Caudate nucleus (tissue), 63 donors: ENCODE measurements at places on chromosomes 5 and 9.

DNA sequence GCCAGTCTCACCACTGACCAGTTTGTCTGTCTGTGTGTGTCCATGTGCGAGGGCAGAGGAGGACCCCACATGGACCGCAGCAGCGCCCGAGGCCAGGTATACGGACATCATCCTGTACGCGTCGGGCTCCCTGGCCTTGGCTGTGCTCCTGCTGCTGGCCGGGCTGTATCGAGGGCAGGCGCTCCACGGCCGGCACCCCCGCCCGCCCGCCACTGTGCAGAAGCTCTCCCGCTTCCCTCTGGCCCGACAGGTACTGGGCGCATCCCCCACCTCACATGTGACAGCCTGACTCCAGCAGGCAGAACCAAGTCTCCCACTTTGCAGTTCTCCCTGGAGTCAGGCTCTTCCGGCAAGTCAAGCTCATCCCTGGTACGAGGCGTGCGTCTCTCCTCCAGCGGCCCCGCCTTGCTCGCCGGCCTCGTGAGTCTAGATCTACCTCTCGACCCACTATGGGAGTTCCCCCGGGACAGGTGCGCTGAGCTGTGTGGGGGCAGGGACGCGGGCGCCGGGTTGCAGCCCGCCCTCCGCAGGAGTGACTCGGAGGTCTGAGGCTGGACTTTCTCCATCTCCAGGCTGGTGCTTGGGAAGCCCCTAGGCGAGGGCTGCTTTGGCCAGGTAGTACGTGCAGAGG is 6.5 kb downstream of the FGFR4 start:
- no peak for DNase-seq

- DNase-seq: no peak
These were observed 27.0 kb downstream of the AQP7 start for GRCh38 chr9:33375238-33375840.

DNA sequence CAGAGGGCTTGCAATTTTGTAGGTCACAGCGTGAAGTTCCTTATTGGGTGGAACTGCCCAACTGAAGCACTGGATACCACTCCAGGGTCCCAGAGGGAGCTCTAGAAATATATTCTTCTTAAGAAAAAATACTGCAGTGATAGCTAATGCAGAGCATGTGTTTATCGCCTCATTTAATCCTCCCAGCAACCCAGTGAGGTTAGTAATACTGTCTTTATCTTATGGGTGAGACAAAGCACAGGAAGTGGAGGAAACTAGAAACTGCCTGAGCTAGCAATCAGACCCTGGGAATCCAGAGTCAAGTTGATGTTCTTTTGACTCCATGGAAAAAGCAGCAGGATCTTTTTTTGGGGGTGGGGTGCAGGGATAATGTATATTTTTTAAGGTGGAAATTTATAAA is 153.3 kb downstream of the PJA2 start:
- DNase-seq: no peak

GRCh38 chr5:132257131-132258101 is at the start of gene PDLIM4:
PDLIM4 (plus strand) TSS chr5:132257696; CDS start chr5:132257735, 39 bp downstream.
- no peak for DNase-seq

DNA sequence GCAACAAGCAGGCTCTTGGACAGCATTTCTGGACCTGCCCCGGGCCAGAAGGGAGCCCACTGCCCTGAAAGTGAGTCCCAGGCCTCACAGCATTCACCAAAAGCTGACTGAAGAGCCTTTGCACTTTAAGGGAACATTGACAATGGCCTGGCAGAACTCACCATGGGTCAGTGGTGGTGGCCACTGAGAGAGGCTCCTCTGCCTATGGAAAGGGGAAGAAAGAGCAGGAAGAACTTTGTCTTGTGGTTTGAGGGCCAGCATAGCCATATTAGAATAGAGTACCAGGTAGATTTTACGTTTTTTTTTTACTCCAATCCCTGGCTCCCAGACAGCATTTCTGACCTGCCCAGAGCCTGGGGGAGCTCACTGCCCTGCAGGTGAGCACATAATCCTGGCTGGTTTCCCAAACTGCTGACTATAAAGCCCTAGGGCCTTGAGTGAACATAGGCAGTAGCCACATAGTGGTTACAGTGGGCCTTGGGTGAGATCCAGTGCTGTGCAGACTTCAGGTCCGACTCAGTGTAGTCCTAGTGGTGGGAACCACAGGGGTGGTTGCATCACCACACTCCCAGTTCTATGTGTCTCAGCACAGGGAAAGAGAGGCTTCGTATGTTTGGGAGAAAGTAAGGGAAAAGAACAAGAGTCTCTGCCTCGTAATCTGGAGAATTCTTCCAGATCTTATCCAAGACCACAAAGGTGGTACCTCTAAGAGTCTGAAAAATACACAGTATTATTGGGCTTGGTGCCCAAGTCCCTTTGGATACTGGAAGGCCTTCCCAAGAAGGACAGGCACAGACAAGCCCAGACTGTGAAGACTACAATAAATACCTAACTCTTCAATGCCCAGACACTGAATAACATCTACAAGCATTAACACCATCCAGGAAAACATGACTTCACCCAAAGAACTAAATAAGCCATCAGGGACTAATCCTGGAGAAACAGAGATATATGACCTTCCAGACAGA is 89.5 kb downstream of the TSSK1B start:
- DNase-seq: no peak
